ENCODE measurements at places on chromosomes 12 and 14.

DNA sequence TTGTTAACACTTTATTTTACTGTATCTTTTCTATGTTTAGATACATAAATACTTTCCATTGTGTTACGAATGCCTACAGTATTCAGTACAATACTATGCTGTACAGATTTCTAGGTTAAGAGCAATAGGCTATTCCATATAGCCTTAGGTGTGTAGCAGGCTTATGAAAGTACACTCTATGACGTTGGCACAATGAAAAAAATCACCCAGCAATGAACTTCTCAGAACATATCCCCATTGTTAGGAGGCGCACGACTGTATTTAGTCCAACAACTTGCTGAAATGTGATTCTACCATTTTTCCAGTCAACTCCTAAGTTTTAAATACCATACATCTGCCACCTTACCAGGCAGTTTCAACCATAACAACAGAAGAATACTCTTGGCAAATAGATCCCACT is 1.8 kb downstream of the PARP11 start:
- DNase-seq = no peak

- DNase-seq = no peak
Observed at GRCh38 chr12:119693511-119693910, 25.6 kb downstream of the PRKAB1 start.

DNA sequence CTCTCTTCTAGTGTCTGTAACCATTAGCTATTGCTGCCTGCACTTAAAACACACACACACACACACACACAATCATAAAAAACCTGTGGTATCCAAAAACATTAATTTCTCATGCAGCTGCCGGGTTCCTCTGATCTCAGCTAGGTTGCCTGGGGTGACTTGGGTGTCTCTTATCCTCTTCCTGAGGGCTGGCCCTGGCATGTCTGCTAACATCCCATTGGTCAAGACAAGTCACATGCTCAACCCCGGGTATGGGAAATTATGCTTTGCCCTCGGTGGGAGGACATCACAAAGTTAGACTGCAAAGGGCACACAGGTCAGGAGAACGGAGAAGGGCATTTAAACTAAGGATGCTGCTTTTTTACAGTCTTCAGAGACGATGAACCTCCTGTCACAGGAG is 55.7 kb downstream of the TRPV4 start:
- no peak for DNase-seq

- no peak for DNase-seq
Observed at GRCh38 chr12:87382436-87382835, 646.8 kb downstream of the C12orf50 start.

DNA sequence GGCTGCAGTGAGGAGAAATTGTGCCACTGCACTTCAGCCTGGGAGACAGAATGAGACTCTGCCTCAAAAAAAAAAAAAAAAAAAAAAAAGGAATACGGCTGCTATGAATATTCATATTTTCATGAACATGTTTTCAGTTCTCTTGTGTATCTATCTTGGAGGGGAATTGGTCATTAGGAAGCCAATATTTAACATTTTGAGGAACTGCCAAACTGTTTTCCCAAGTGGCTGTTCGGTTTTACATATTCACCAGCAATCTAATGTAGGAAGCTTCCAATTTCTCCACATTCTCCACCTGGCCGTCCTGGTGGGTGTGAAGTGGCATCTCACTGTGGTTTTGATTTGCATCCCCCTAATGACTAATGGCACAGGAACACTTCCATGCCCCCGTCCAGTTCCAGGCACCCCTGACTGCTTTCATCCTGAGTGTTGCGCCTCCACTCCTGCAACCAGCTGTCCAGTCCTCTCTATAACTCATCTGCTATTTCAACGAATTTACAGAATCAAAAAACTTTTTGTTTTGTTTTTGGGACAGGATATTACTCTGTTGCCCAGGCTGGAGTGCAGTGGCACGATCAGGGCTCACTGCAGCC is 5.7 kb downstream of the STXBP6 start:
- DNase-seq = no peak
